ENCODE measurements at places on chromosomes 7 and 10. TPM values are rescaled to one million over a fixed set of nuclear protein-coding genes. Genes with fewer than 3 reads are reported as not detected.

DNA sequence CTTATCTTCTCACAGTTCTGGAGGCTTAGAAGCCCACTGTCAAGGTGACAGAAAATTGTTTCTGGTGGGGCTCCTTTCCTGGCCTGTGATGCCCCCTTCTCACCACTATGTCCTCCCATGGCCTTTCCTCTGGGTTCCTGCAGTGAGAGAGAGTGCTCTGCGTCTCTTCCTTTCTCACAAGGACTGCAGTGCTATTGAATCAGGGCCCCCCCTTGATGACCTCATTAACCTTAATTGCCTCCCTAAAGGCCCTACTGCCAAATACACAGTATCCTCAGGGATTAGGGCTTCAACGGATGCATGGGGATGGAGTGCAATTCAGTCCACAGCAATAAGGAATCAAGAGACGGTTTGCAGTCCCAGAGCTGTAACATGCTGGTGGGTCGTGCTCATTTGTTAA is 82.0 kb upstream of the GRB10 start:
- no peak for DNase-seq

DNA sequence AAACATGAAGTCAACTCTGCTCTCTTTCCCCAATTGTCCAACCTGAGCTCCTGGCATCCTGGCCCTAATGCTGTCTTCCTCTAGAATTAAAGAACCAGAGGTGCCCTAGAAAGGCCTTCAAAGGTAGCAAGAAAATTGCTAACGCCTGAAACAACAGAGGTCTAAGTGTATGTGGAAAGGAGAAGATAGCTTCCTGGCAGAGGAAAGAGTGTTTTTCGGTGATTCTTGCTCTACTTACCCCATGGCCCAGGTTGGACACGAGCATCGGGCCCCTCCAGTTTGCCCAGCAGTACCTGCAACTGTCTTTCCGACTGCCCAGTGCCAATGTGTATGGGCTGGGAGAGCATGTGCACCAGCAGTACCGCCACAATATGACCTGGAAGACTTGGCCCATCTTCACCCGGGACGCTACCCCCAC is 22.2 kb downstream of the MGAM2 start:
- DNase-seq: no peak

DNA sequence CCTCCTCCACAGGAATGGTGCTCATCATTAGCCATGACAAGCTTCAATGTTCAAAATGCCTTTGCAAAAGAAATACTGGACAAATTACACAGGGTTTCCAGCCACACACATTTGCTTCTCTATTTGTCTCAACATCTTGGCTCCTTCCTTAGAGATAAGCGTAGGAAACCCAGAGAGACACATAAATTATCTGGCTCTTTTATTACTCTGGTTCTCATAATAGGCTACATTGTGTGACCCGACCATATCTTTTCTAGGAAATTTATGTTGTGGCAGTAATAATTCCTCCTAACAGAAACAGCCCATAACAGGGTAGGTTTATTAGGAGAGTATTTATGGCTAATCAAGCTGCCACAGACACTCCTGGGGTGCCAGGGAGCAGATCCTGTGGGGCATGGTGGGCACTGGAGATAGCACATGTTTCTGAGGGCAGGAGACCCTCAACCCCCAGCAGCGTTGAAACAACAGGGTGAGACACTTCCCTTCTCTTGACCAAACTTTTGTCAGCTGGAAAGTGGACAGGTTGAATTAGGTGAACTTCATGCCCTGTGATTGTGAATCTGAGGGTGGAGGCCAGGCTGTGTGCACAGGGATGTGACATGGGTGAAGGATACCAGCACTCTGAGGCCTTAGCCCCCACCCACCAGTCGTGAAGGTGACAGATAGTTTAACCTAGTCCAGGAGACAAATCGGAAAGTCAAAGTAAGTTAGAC is 295.9 kb upstream of the ZNF32 start:
- DNase-seq: no peak

GRCh38 chr10:127815147-127815546 is 77.6 kb downstream of the CLRN3 start:
- no peak for DNase-seq

DNA sequence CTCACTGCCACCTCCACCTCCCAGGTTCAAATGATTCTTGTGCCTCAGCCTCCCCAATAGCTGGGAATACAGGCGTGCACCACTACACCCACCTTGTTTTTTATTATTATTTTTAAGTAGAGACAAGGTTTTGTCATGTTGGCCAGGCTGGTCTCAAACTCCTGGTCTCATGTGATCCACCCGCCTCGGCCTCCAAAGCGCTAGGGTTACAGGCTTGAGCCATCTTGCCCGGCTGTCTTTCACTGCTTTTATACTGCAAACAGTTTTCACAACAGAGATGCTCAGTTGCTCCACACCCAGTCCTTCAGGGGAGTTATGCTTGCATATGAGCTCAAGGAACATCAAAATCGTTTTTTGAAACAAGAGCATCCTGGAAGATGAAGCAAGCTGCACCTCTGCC is 1.3 kb upstream of the PRR15 start:
- DNase-seq: no peak

DNA sequence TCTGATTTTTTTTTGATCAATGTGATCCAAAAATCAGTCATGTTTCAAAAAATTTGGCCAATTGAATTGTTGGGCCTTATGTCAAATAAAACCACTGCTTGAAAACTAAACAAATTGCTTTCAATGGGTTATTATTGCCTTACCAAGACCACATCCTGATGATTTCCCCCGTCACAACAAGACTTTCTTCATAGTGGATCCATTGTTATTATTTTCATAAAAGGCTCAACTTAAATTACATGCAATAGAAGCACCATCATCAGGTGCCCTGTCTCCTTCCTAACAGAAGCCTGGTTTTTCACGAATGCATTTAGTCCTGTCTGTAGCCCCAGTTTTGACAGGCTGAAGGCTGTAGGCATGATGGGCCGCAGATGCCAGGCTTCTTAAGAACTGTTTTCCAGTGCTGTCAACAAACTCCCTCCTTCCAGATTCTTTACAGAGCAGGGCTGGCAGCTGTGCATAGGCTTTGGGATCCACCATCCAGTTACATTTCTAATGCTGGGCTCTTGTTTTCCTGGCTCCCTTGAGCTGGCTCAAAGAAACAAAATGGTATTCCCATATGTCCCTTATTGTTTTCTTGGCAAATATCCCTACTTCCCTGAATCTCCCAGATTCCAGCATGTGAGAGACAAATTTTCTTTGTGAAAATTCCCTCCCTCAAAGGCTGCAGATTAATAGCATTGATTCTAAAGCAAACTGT is 302.0 kb downstream of the TWIST1 start:
- DNase-seq: no peak

DNA sequence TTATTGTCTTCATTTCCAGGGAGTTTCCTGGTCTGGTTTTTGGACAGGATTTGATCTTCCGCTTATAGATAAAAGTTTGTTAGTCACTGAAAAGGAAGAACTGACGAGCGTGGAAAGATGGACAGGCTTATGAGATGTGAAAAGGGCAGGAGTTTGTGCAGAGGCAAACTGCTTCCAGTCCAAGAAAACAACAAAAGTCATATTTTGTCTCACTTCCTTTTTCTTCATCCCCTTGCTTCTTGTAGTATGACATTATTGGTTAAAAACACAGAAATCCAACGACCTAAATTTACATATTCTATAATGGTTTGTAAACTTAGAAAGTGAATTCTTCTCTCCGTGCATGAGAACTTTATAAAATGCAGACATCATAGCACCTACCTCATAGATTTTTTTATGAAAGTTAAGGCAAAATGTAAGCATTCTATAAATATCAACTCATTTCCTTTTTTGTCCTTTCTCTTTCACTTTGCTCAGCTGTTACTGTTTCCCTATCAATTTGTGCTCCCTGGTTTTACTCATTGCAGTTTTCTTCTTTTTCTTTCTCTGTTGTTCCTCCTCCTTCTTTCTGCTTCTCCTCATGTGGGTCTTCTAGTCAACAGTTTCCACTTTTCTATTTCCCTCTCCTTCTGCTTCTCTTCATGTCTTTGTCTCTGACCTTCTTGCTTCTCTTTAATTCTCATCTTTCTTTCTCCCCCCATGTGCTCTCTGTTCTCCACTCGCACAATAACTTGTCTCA is 370.2 kb downstream of the ARL4A start:
- DNase-seq: no peak

DNA sequence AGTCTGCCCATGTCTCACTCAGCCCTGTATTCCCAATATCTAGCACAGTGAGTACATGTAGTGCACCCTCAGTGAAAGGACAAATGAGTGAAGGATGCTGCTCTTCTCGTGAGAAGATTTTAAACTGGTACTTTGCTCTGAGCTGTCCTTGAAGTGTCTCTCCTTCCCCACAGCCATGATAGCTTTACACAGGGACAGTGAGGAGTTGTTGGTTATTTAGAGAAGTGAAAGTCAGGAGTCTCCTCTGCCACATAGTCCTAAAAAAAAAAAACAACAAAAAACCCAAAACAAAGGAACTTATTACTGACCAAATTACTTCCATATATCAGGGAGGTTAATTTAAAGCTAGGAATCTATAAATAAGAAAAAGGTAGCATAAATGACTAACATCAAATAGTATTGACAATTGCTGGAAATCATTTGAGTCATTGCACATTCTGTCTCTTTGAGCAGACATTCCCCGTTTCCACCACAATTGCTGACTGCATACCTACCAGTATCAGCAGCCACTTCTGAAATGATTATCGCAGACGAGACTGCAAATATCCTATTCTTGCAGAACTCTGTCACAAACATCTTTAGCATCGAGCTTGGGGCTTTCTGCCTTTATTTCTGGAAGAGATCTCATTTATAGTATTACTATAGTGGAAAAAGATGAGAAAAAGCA is 202.1 kb downstream of the PTEN start:
- DNase-seq: no peak

- DNase-seq: no peak
Observed at GRCh38 chr7:47405921-47406800, 175.8 kb downstream of the TNS3 start.

DNA sequence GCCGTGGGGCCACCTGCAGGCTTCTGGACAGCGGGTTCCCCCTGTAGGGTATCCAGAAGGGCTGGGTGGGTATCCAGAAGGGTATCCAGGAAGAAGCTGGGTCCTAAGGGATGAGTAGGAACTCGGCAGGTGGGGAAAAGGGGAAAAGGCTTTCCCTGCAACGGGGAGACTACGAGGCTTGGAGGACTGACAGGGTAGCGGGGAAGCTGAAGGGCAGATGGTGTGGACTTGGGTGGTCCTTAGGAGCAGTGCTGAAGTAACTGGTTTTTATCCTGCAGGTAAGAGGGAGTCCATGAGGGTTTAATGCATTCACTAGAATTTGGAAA is 525 bp downstream of the UBE2D4 start:
- DNase-seq: no peak

- peak; percentile 17 for DNase-seq
Observed at GRCh38 chr10:60466267-60467201, 76.9 kb upstream of the ANK3 start.

- DNase-seq: no peak
Observed at GRCh38 chr7:12391922-12392615, 11.6 kb downstream of the VWDE start.

DNA sequence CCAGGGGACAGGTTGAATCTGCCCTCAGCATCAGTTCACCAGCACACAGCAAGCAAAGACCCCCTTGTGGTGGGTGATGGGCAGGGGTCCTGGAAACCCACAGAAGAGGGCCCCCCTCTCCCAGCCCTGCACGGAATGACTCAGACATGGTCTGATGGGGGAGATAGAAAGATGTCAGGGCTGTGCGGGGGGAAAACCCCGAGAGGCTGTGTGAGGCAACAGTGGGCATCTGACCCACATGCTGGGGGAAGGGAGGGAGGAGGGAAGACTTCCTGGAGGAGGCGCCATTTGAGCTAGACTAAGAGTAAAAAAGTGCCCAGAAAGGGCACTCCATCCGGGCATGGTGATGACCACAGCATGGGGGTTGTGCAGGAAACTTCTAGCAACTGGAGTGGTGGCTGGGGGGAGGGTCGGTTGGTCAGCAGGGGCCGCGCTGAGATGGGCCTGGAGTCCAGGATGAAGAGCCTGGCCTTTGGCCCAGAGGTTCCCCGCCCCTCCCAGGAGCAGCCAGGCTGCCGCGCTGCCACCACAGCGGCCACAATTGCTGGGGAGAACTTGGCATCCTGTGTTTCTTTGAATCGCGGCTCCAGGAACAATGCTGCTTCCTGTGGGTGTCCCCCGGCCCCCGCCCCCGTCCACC is 2.5 kb downstream of the LFNG start:
- peak; percentile 38 for DNase-seq

GBX1 gene
- not detected for total RNA-seq

LRRC18 gene
- total RNA-seq: not detected

ARL3 gene
- 18.4 TPM for total RNA-seq

DGKB gene
- 0.64 TPM for total RNA-seq

PILRA gene
- not detected for total RNA-seq

UPF2 gene
- 20.3 TPM for total RNA-seq

PARP12 gene
- total RNA-seq: 7.1 TPM

DNMBP gene
- 28.8 TPM for total RNA-seq

ACHE gene
- total RNA-seq: 0.15 TPM

DLX5 gene
- total RNA-seq: not detected

Data from HFFc6 (cell line).